Stimulated activated CD4-positive, alpha-beta T cell treated with anti-CD3 and anti-CD28 coated beads, Interleukin-2, amount 100 ng/mL, for 4 hours (primary cell): ENCODE measurements at places on chromosomes 13 and 19.

DNA sequence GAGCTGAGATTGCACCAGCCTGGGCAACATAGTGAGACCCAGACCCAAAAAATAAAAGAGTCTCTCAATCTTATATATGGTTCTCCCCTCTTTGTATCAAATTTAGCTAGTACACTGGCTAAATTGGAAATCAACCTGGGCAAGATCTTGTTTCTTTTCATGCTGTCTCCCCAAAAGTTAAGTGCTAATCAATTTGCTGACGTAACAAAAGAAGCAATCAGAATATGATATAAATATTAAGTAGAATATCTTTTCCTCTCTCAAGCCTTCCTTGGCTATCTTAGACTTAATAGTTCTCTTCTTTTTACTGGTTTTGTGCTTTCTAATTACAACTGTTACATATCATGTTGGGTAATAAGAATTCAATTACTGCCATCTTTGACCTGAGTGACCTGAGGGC, 258.9 kb downstream of the KCNRG start:
- DNase-seq = no peak

DNA sequence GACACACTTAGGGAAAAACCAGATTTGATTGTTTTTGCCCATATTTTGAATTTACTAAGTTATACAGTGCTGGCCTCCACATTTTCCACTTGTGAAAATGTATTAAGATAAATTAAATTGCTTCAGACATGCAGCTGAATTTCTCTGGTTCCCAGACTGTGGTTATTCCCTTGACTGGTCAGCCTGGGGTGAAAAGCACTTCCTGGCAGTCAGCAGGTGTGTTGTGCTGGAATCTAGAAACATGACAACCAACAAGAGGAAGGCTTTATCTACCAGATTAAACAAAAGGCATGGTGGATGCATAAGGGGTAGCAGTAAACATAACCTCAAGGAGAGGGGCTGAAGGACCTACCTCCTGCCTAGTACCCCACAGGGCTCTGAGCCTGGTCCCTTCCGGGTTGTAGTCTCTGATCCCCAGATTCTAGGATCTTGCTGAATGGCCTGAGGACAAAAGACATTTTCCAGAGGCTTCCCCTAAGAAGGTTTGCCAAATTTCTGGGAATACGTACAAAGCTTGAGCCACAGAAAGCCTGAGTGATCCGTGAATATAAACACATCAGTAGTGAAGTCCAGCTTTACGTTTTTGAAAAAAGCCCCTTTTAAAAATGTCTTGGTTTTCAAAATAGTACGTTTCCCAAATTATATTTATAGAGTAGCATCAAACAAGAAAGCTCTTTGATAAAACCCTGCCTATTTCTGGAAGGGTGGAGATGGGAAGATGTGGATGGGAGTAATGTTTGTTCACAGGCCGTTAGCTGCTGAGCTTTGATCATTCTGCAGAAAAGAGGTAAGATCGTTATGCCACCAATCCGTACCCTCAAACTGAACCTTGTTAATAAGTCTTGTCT, 133.4 kb downstream of the LACC1 start:
- no peak for DNase-seq

- DNase-seq = no peak
Observed at GRCh38 chr13:50587645-50588373, 255.7 kb downstream of the DLEU7 start.

- DNase-seq = no peak
Observed at GRCh38 chr19:17910791-17911360, 21.9 kb upstream of the CCDC124 start.

DNA sequence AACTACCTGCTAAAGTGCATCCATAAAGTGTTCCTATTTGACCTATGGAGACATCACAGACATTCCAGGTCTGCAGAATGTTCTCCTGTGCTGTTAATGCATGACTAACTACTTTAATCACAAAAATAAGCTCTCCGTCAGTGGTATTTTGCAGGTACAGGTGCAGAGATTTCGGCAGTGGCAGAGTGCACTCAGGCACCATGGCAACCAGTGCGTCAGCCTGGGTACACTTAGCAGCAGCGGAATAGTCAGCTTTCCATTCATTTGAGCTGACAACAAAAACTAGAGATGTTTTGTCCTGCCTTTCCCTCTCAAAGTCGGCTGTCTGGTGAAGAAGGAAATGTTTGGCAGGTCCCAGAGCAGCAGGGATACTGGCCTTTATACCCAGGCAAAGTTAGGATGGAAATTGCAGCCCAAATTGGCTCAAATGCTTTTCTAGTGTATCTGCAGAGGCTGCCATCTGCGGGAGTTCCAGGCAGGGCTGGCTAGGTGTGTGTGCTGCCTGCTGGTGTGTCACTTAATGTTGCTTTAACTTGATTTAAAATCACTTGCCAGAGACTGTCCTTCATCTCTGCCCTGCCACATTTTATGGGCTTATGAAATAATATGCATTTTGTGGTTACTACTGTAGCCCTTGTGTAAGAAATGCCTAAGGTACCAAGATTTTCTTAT, 195.8 kb downstream of the RAP2A start:
- DNase-seq = no peak
